ENCODE measurements at places on chromosomes 5 and 9. TPM values are rescaled to one million over a fixed set of nuclear protein-coding genes. Genes with fewer than 3 reads are reported as not detected.

TNFSF8 gene
- total RNA-seq = not detected

NPDC1 gene
- 26.2 TPM for total RNA-seq

IL33 gene
- total RNA-seq = not detected

KIF12 gene
- 4.3 TPM for total RNA-seq

CCDC69 gene
- total RNA-seq = 5.3 TPM

HSD17B4 gene
- total RNA-seq = 326 TPM

AIF1L gene
- total RNA-seq = 87.8 TPM

SLC44A1 gene
- total RNA-seq = 74.4 TPM

ZER1 gene
- 23.9 TPM for total RNA-seq

FBP2 gene
- total RNA-seq = not detected

- no peaks in the 10 kb centered on the region for H3K4me1 ChIP-seq
- no peaks in the 10 kb centered on the region for H3K36me3 ChIP-seq
- H3K27ac ChIP-seq = no peak overlapping the region
These were observed 484.3 kb downstream of the BNC2 start for GRCh38 chr9:16386007-16386826.

- H3K4me1 ChIP-seq = no peaks in the 10 kb centered on the region
- no peak overlapping the region for H3K27ac ChIP-seq
- no peak for DNase-seq
- H3K36me3 ChIP-seq = no peaks in the 10 kb centered on the region
- no peak overlapping the region for H3K4me3 ChIP-seq
These were observed 261.6 kb downstream of the MAN2A1 start for GRCh38 chr5:109951348-109951747.

- H3K27ac ChIP-seq = no peak overlapping the region
- no peaks in the 10 kb centered on the region for H3K4me1 ChIP-seq
- H3K4me3 ChIP-seq = no peak overlapping the region
- no peak for DNase-seq
These were observed 394.2 kb downstream of the RASEF start for GRCh38 chr9:82668689-82669199.

GRCh38 chr9:125812403-125812802, 65.2 kb downstream of the PBX3 start:
- no peak overlapping the region for H3K27ac ChIP-seq
- H3K4me3 ChIP-seq = no peak overlapping the region
- no peaks in the 10 kb centered on the region for H3K27me3 ChIP-seq
- H3K36me3 ChIP-seq = no peaks in the 10 kb centered on the region
- H3K4me1 ChIP-seq = peaks cover 14% of the 10 kb centered on the region

DNA sequence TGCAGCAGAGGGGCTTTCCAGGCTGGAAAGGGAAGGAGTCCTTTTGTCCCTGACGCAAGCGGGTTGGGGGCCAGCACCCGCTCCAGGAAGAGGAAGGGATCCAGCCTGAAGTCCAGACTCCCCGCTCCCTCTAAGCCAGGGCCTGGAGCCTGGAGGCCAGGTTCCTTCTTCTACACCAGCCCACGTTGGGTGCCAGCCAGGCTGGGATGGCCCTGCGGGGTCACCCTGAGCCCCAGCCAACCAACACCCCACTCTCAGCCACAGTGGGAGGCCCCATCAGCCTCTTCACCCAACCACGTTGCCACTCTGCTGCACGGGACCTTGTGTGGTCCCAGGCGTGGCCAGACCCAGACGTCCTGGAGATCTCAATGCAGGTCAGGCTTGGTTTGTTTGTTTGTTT, 970 bp upstream of the FUT7 start:
- no peak for DNase-seq
- no peaks in the 10 kb centered on the region for H3K4me1 ChIP-seq
- H3K27me3 ChIP-seq = peaks cover 10% of the 10 kb centered on the region
- no peaks in the 10 kb centered on the region for H3K36me3 ChIP-seq

GRCh38 chr5:50415912-50416311, 25.2 kb downstream of the EMB start:
- DNase-seq = no peak
- no peak overlapping the region for H3K27ac ChIP-seq
- peaks cover 25% of the 10 kb centered on the region for H3K4me1 ChIP-seq
- H3K4me3 ChIP-seq = no peak overlapping the region

DNA sequence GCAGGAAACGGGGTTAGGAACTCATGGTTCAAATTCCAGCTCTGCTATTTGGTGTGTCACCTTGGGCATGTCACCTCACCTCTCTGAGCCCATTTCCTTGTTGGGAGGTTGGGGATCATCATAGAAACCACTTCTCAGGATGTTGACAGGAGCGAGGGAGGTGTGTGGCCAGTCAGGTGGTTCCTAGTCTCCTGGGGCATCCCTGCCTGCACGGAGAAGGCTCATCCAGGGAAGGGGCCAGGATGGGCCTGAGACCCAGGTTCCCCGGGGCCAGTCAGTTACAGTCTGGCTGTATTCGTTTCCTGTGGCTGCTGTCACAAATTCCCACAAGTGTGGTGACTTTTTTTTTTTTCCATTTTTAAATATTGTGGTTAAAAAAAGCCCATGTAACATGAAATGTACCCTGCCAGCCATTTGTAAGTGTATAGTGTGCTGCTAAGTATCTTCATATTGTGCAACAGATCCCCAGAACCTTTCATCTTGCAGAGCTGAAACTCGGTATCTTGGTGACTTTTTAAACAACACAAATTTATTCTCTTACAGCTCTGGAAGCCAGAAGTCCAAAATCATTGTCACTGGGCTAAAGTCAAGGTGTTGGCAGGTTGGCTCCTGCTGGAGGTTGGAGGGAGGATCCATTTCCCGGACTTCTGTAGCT, 78.7 kb upstream of the UNC5A start:
- no peak overlapping the region for H3K27ac ChIP-seq
- H3K27me3 ChIP-seq = no peaks in the 10 kb centered on the region
- H3K4me1 ChIP-seq = peaks cover under 1% of the 10 kb centered on the region
- DNase-seq = no peak

- DNase-seq = no peak
- H3K4me1 ChIP-seq = no peaks in the 10 kb centered on the region
- no peaks in the 10 kb centered on the region for H3K27me3 ChIP-seq
- H3K4me3 ChIP-seq = no peak overlapping the region
- H3K36me3 ChIP-seq = no peaks in the 10 kb centered on the region
These were observed 21.5 kb upstream of the SEMA4D start for GRCh38 chr9:89519366-89519805.

DNA sequence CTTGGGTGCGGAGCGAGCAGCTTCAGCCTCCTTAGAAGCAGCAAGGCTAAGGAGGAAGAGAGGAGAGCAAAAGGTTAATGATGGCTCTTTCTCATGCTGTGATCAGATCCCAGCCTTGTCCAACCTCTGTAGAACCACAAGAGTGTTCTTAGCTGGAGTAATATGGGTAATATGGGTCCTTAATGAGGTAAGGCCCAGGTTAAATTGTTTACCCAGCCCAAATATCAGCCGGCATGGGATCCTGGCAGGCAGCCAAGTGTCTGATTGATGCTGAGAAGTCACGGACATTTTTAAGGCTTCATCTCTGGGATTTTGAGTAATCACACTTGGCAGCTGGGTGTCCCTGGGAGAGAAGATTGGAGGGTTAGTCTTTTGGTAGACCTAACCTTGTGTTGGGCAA, 32.3 kb downstream of the GLRA1 start:
- DNase-seq = no peak
- H3K27ac ChIP-seq = no peak overlapping the region
- no peak overlapping the region for H3K4me3 ChIP-seq
- peaks cover 4% of the 10 kb centered on the region for H3K4me1 ChIP-seq
- peaks cover 14% of the 10 kb centered on the region for H3K27me3 ChIP-seq

- no peaks in the 10 kb centered on the region for H3K4me1 ChIP-seq
- no peaks in the 10 kb centered on the region for H3K27me3 ChIP-seq
- no peak overlapping the region for H3K27ac ChIP-seq
- no peak overlapping the region for H3K4me3 ChIP-seq
- no peak for DNase-seq
These were observed 493.7 kb downstream of the ENC1 start for GRCh38 chr5:74146796-74147195.

DNA sequence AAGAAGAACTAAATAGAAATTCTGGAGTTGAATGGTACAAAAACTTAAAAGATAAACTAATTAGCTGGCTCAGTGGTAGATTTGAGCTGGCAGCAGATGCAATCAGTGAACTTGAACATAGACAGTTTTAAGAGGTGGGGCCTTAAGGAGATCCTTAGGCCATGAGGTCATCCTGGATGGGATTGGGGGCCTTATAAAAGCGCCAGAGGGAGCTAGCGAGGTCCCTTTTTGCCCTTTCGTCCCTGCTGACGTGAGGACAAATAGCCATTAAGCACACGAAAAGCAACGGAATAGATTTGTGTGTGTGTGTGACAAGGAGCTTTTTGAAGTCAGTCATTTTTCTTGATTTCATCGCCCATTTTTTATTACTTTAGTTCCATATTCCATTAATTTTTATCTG, 83.3 kb downstream of the ZNF354C start:
- no peaks in the 10 kb centered on the region for H3K27me3 ChIP-seq
- DNase-seq = peak; percentile 79
- no peak overlapping the region for H3K4me3 ChIP-seq
- H3K27ac ChIP-seq = no peak overlapping the region

- H3K27ac ChIP-seq = peak overlapping the region; percentile 59
- H3K36me3 ChIP-seq = no peaks in the 10 kb centered on the region
- H3K4me1 ChIP-seq = no peaks in the 10 kb centered on the region
These were observed 11.9 kb downstream of the VAV2 start for GRCh38 chr9:133979921-133980863.

GRCh38 chr5:179322071-179323025, 22.9 kb downstream of the ADAMTS2 start:
- no peaks in the 10 kb centered on the region for H3K36me3 ChIP-seq
- H3K27ac ChIP-seq = no peak overlapping the region
- H3K4me1 ChIP-seq = peaks cover 9% of the 10 kb centered on the region
- DNase-seq = no peak

DNA sequence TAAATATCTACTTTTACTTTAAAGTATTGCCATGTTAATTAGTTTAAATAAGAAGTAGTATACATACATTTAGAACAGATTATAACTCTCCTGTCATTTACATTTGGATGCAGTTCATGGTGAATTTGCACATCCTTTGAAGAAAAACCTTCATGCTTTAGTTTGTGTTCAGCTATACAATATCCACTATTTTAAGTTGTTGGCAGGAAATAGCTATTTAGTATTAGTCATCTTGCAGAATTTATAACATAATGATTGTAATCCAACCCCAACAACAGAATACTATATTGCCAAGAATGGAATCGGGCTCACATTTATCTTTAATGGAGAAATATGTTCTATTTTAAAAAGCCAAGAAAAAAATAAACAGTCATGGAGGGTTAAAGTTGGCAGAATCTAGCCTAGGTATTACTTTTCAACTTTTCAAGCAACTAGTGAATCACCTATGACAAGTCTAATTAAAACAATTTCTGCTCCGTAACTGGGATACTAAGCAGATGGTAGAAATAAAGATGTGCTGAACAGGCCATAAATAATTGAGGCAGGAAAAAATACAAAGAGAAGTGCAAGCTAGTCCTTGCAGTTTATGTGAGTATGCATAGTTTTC, 1170.6 kb upstream of the NUDT12 start:
- no peak overlapping the region for H3K27ac ChIP-seq
- H3K4me3 ChIP-seq = no peak overlapping the region
- H3K36me3 ChIP-seq = no peaks in the 10 kb centered on the region
- H3K4me1 ChIP-seq = no peaks in the 10 kb centered on the region
- no peaks in the 10 kb centered on the region for H3K27me3 ChIP-seq

DNA sequence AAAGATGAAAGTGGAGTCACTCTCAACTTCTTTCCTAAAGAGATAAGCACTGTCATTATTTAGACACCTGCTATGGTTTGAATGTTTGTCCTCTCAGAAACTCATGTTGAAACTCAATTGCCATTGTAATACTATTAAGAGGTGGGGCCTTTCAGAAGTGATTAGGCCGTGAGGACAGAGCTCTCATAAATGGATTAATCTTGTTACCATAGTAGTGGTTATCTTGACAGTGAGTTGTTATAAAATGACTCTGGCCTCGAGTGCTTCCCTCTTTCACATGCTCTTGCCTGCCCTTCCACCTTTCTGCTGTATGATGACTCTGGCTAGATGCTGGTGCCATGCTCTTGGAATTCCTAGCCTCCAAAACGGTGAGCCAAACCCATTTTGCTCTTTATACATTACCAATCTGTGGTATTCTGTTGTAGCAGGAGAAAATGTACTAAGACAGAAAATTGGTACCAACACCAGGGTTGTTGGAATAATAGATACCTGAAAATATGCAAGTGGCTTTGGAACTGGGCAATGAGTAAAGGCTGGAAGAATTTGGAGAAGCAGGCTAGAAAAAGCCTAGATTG, 38.0 kb downstream of the GDA start:
- peaks cover 4% of the 10 kb centered on the region for H3K36me3 ChIP-seq
- no peaks in the 10 kb centered on the region for H3K4me1 ChIP-seq
- no peak overlapping the region for H3K27ac ChIP-seq
- H3K4me3 ChIP-seq = no peak overlapping the region
- DNase-seq = no peak
- H3K27me3 ChIP-seq = no peaks in the 10 kb centered on the region

DNA sequence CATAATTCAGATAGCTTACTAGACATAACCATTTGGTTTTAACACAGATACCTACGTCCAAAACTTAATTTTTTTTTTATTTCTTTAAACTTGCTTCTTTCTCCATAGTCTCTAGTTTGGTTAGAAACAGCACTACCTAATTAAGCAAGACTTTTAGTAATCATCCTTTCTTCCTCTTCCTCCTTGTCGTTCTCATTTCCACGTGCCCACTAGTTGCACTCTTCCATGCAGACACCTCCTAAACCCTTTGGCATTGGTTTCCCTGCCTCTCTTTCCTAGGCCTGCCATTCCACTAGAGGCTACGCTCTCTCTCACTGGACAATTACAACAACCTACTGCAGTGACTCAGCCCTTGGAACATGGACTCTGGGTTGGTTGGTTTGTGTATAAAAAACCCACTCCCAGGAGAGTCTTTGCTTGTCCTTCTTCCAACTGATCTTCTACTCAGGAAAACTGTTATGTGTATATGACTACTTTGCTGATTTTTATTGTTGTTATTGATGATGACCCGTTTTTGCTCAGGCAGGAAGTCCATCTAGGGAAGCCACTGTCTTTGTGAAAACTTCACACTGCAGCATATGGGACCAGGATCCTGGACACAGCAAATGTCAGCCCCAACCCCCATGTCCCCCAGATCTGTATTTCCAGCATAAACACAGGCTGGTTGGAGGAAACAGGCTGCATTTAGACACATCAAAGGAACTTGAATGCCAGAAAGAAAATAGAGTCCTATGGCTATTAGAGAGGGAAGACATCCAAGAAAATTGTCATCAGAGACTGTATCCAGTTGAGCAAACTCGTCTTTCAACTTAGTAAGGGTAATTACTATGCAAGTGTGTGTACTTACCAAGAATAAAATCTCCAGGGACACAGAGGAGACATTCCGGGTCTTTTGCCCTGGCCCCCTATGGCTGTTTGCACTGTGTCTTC, 503.2 kb downstream of the GADD45G start:
- no peaks in the 10 kb centered on the region for H3K4me1 ChIP-seq
- H3K27ac ChIP-seq = no peak overlapping the region
- H3K36me3 ChIP-seq = no peaks in the 10 kb centered on the region
- no peak overlapping the region for H3K4me3 ChIP-seq

DNA sequence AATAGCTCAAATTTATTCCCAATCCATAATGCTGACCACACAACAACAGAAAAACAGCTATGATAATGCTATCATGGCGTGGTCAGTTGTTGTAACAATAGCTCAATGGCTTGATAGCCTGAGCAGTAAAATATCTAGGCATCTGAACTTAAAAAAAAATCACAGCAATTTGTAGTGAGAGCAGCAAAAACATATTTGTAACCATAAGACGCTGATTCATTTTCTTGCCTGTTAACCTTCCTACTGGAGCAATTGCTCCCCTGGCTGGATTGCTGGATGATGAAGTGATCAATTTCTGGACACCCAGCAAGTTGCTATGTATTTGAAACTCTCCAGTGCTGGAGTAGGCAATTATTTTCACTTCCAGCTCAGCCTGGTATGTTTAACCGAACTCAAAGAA, 115.1 kb downstream of the PCSK1 start:
- H3K4me3 ChIP-seq = no peak overlapping the region
- no peaks in the 10 kb centered on the region for H3K4me1 ChIP-seq
- no peak overlapping the region for H3K27ac ChIP-seq
- H3K27me3 ChIP-seq = no peaks in the 10 kb centered on the region
